Stimulated activated CD8-positive, alpha-beta memory T cell treated with anti-CD3 and anti-CD28 coated beads, Interleukin-4, amount 100 ng/mL, for 1 hour (primary cell): ENCODE measurements at places on chromosomes 5 and 9.

DNA sequence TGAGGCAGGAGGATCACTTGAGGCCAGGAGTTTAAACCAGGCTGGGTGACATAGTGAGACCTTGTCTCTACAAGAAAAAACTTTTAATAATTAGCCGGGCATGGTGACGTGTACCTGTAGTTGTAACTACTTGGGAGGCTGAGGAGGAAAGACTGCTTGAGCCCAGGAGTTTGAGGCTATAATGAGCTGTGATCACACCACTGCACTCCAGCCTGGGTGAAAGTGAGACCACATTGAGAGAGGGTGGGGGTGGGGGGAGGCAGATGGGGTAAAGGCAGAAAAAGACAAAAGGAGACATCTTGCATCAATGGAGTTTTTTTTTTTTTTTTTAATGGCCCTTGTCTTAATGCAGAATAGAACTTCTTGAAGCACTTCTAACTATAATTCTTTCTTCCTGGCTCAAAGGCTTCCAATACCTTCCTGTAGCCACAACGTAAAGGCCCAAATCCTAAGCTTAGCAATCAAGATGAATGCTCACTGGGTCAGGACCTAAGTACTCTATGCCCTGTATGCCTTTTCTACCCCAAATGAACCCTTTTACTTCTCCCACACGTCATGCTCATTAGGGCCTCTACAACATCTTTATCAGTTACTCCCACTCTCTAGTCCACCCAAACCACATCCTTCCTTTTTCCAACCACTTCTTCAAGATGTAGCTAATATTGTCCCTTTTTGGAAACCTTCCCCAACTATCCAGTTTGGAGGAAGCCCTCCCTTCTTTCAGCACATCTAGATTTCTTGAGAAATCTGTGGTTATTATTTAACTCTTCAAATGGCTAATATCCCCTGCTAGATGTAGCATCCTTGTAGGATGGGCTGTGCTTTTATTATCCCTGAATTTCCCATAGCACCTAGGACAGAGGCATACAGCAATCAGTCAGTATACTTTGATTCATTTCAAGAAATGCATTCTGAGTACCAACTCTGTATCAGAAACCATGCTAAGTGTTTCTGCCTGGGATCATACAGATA, 40.8 kb downstream of the CSF2 start:
- DNase-seq = no peak

GRCh38 chr9:85020791-85021190, 351.3 kb downstream of the NTRK2 start:
- no peak for DNase-seq

DNA sequence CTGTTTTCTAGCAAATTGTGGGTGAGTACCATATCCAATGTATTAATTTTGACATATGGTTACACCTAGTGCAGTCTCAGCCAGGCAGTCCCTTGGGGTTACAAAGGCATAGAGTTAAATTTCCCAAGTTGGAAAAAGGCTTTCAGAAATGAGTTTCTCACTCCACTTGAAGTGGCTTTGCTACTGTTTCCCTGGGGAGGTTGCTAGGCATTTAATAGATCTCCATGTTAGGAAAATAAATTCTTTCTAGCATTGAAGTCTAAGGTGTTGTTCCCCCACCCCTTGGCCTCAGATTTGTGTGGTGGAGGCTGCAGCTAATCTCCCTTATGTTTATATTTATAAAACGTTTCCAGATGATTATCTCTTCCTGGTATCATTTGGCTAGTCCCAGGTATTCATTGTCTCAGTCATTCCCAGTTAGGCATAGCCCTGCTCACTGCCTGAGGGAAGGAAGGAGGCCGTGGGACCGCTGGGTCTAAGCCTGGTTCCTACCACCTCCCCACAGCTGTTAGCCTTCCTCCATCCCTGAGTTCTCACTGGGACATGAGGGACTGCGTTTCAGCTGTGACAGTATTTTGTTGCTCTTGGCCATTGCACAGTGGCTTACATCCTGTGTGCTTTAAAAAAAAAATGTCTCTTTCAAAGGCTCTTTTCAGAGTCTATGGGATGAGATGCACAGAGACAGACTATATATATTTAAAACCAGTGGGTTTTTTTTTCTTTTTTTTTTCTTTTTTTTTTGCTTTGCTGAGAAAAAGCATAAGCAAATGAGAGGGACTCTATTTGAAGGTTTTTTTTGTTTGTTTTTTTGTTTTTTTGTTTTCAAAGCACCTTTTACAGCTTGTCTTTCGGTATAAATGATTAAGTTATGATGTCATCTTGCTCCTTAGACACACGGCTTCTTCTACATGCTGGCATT, 121.5 kb downstream of the MAST4 start:
- DNase-seq = no peak

GRCh38 chr9:107338911-107339659, 56.0 kb downstream of the RAD23B start:
- no peak for DNase-seq

DNA sequence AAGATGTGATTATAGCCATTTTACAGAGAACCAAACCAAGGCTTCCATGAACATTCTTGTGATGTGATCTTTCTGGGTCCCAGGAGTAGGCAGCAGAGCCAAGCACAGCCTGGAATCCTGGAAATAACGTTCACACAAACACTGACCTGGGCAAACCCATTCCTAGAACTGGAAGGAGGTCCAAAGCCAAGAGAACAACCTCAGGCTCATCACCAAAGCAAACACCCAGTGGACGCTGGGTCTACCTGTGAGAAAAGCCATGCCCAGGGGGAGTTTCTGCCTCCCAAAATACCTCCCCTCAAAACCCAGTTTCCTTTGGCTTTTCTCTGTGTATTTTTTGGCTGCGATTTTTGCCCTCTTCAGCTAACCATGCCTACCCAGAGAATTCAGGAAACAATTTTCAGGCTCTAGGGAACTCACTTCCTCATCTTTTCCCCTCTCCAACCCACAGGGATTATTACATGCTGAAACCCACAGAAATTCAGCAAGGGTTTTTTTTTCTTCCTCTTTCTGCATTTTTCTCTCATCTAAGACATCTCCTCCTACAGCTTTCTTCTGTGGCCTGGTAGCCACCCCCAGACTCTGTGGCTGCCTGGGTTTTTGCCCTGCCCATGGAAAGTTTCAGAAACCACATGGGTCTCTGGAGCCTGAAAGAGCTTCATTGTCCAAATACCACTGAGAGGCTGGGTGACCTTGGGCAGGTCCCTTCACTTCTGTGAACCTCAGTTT, 75.0 kb downstream of the TNC start:
- no peak for DNase-seq

- no peak for DNase-seq
Measured at GRCh38 chr5:103973669-103974068, 411.1 kb upstream of the NUDT12 start.

DNA sequence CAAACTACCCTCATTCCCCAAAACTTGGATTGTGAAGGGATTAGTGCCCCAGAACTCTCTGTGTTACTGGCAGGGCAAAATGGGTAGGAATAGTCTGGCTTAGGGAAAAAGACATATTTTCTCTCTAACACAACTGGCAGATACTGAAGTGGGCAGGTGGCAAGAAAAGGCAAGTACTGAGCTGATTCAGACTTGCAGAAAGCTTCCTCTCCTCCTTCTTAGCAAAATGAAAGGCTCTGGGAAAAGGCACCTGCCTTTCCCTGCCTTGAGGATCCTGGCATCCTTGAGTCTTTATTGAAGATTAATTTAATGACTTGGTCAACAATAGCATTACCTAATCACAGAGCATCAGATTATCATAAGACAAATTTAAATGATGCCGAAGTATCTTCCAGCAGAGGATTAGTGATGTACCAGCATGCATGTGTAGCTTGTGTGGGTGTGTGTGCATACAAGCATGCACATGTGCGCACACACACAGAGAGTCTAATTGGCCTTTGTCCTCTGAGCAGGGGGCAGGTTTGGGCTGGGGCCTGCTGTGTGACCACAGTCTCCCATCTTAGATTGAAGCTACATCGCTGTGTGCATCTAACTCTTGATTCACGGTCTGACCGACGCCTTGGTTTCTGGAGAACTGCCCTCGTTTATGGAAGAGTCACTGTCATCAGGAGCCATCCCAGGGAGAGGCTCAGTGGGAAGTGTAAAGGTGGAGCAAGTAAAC, 294.8 kb downstream of the AOPEP start:
- DNase-seq = no peak

DNA sequence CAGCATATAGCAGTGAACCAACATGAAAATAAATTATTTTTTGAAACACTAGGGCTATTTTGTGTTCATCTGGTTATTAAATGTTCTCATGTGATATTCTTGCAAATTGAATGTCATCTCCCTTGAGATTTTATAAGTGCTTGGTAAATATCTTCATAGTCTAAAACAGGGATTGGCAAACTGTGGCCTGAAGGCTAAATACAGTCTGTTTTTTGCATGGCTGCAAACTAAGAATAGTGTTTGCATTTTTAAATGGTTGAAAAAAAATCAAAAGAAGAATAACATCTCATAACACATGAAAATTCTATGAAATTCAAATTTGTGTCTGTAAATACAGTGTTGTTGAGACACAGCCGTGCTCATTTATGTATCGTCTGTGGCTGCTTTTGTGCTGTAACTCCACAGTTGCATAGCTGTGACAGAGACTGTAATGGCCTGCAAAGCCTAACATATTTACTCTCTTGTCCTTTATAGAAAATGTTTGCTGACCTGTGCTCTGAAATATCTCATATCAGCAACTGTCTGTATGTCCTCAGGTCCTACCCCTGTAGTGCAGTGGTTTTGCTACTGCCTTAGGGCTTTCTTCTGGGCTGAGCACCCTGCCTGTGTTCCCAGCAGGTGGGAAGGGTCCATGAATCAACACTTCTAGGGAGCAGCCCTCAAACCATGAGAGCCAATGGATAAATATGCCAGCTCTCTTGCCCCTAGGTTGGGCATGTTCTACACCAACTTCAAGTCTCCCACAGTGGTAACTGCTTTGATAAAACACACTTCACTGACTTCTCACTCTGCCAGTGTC, 41.7 kb upstream of the ARRDC3 start:
- no peak for DNase-seq

DNA sequence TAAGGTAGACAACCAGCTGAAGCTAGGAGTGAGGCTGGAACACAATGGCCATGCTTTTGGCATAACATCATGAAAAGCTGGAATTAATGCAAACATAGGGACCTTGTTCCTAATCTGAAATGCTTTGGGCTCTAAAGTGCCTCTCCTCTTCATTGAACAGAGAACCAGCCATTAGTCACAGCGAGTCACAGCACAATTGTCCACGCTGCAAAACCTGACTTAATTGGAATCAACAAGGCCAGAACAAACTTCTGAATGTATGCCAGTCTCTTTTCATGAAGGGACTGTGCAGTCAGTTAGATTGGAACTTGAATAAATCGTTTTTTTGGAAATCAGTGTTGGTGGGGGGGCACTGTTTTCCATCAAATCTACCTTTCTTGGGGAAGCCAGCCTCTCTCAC, 96.5 kb downstream of the JAKMIP2 start:
- DNase-seq = no peak

- DNase-seq = no peak
Measured at GRCh38 chr9:104899759-104900247, 28.2 kb downstream of the ABCA1 start.

- DNase-seq = no peak
Measured at GRCh38 chr9:17994695-17995425, 416.0 kb downstream of the SH3GL2 start.

- DNase-seq = no peak
Measured at GRCh38 chr5:116409591-116410296, 164.9 kb downstream of the SEMA6A start.
